ENCODE measurements at places on chromosomes 2 and 18.
A peak's percentile ranks its signal among the peaks of the same experiment; 100 is the strongest.

DNA sequence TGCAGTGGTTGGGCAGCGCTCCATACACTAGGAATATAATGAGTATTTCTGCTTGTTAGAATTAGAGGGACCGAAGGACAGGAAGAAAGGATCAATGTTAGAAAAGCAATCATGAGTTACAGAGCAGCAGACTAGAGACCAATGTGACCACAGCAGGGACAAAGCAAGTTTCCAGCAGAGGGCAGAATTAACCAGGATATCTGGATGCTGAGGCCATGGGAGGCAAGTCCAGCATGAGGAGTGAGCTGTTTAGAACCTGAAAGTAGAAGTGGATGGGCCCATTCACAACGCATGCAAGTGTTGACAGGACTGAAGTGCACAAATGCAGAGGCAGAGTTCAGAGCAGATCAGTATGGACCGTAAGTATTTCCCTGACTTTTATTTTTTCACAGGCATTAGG, 910.4 kb upstream of the GYPC start:
- no peak for DNase-seq

DNA sequence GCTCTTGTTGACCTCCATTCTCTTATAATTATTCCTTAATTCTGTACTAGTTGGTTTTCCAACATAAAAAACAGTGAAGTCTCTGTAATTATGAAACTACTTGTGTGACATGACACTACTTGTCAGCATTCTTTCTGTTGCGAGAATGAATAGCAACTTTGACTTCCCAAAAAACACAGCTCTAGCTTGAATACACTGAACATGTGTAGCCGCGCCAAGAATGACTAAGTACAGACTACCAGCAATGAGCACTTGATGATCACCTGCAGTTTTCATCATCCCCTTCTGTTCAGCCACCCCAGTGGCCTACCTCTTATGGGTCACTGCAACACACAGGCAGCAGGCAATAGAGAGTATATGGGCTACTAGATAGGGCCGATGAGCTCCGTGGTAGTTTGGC, 229.3 kb downstream of the TGIF1 start:
- DNase-seq: no peak

- DNase-seq: no peak
Observed at GRCh38 chr18:78664848-78665247, 314.8 kb upstream of the SALL3 start.

GRCh38 chr2:42960002-42960841, 167.8 kb upstream of the HAAO start:
- no peak for DNase-seq

DNA sequence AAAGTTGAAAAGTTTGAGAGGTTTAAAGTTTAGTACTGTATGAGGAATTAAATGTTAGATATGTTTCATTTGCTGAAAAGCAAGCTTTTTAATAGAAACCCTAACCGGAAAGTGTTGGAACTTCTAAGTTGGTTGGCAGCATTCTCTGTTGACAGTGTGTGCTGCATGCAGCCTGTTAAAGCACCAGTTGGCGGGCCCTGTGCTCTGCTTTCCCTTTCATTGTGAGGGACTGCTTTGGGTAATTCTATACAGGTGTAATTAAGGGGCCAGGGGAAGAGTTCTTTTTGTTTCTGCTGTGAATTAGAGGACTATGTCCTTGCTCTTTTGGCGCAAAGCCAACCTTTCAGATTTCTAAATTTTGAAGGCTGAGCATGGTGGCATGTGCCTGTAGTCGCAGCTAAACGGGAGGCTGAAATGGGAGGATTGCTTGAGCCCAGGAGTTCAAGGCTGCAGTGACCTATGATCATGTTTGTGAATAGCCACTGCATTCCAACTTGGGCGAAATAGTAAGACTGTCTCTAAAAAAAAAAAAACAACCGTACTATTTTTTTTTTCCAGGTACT, 20.1 kb downstream of the PLEKHB2 start:
- no peak for DNase-seq

- DNase-seq: no peak
Observed at GRCh38 chr2:44273076-44273475, 2.2 kb upstream of the SLC3A1 start.

DNA sequence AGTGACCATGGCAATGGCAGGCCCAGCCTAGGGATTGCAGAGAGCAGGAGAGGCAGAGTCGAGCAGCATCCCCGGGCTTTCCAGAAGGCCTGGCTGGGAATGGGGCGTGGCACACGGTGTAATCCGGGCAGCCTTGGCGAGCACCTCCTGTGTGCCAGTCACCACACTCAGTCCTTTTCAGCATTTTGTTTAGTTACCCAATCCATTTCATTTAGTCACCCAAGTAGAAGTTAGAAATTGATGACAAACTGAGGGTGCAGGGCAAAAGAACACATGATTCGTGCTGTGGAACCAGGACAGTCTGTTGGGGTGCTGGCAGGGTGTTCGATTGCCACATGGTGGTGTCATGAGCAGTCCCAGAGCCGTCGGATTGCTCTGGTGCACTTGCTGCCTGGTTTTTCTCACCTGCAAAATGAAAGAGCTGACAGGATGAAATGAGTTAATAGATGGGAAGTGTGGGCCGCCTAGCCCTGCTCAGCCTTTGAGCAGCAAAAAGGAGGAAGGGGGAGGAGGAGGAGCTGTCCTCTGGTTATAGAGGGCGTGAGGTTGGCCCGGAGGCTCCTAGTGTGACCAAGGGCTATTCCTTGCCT, 299.4 kb downstream of the AGAP1 start:
- DNase-seq: no peak

GRCh38 chr2:223472771-223473170, 129.4 kb downstream of the SCG2 start:
- no peak for DNase-seq

DNA sequence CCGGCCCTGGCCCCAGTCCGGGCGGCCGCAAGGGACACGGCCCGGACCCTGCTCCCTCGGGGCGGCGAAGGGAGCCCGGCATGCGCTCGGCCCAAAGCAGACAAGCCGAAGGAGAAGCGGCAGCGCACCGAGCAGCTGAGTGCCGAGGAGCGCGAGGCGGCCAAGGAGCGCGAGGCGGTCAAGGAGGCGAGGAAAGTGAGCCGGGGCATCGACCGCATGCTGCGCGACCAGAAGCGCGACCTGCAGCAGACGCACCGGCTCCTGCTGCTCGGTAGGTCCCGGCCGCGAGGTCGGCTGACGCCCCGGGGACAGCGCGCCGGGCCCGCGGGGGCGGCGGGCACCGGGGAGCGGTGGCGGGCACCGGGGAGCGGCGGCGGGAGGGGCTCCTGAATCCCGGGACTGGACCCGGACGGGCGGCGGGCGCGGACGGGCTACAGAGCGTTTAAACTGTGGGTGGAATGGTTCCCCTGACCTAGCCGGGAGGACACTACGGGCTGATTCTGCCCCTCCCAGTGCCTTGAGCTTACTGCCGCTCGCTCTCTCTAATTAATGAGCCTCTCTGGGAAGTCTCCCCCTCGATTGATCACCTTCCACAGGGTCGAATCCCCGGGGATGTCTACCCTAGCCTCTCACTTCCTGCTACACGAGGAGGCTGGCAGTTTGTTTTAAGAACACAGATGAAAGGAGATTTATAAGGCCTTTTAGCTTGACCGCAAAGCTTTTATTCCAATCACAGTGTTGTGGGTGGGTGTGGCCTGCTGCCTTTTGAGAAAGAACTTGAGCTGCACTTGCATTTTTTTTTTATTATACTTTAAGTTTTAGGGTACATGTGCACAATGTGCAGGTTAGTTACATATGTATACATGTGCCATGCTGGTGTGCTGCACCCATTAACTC, 853 bp downstream of the GNAL start:
- DNase-seq: no peak

DNA sequence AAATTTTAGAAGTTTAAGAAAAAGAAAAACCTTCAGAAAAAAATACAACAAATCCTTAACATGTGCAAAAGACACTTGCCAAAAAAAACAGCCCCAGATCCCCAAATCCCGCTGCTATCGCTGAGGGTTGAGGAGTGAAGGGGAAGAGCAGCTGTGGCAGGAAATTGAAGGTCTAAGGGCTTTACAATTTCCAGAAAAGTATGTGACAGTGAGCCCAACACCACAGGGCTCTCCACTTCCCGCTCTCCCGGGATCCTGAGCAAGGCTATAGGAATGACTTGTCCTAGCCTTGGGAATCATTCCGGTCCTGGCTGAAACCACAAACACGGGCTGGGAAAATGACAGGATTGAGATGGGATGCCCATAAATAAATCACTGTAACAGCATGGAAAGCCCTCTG, 191.4 kb downstream of the TMEM163 start:
- no peak for DNase-seq

DNA sequence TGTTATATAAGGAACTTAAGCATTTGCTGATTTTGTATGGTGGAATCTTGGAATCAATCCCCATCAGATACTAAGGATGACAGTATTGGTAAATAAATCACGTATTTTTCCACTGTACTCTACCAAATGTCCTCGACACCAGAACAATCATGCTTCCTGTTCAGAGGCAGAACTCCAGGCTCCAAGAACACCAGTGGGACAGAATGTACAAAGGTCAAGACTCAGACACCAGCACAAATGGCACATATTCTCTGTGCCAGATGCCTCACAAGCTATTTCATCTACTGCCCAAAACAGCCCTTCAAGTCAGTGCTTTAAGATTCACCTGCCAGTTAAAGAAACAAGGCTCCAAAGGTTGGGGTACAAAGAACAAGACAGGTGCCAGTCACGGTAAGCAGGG, 420.5 kb downstream of the STK39 start:
- DNase-seq: no peak

DNA sequence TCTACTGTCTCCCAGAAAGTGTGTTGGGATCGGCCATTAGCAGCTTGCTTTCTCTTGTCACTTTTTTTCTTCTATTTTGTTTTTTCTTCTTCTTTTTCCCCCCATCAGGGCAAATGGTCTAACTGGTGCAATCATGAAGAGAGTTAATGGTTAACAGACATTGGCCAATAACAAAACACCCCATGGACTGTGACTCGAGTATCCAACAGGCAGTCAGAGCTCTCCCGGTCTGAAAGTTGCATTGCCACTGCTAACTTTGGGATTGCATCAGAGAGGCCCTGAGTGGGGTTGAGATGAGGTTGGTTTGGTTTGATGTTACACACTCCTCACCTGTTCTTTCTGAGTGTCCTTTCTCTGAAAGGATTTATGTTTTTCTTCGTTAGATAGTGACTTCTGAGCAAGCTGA, 12.9 kb upstream of the SNORC start:
- DNase-seq: no peak

GRCh38 chr2:126751477-126751876, 95.5 kb downstream of the GYPC start:
- no peak for DNase-seq

GRCh38 chr18:35578481-35578880, 3.1 kb upstream of the GALNT1 start:
- no peak for DNase-seq

- DNase-seq: no peak
Observed at GRCh38 chr2:134217351-134217750, 36.5 kb upstream of the MGAT5 start.

GRCh38 chr2:196473617-196474016, 165.9 kb upstream of the CCDC150 start:
- no peak for DNase-seq

DNA sequence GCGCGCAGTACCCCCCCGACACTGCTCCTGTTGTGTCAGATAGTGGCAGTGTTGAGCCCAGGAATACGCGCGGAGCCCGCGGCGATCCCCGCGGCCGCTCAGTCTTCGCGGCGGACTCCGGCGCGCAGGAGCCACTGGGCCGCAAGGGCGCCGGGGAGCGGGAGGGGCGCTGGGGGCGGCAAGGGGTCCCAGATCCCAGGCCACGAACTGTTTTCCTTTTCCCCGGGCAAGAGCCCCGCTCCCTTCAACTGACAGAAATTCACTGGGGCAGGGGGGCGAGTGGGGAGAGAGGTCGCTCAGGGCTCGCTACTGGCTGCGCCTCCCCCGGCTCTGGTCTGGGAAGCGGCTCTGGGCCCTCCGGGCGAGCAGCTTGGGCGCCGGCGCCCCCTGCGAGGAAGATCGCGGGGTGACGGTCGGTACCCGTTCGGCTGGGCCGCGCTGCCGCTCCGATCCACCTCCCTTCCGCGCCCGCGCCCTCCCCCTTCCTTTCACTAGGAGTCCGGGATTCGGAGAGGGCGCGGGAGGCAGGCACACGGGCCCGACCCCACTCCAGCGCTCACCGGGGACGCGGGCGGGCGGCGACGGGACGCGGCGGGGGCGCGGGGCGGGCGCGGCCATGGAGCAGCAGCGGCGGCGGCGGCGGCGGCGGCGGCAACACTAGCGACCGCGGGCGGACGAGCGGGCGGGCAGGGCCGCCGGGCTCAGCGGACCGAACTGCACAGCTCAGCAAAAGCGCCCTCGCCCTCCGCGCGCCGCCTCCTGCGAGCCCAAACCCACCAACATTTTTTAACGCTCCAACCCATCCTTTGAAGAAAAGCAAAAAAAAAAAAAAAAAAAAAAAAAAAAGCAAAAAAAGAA, 1.4 kb upstream of the SETBP1 start:
- peak; percentile 66 for DNase-seq

DNA sequence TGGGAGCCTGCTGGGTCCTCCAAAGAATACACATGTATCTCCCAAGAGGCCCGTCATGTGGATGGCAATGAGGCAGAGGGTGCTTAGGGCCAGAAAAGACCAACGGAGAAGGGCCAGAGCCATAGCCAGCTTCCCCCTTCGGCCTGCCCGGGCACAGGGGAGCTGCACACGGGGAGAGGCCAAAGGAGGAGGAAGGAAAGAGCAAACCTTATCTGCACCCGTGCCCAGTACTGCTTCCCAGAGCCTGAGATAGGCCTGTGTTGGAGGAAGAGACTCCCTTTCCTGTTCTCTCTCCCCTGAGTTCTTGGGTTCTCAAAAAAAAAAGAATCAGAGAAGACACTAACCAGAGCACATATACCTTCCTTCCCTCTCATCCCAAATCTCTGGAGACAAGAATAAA, 250.3 kb downstream of the ANAPC1 start:
- no peak for DNase-seq

- DNase-seq: no peak
Observed at GRCh38 chr2:124822516-124822915, 797.4 kb downstream of the CNTNAP5 start.

GRCh38 chr2:14634182-14634488, 1.6 kb downstream of the LRATD1 start:
- no peak for DNase-seq

GRCh38 chr2:196719110-196719872, 79.8 kb downstream of the CCDC150 start:
- DNase-seq: no peak

Data from stimulated activated CD4-positive, alpha-beta T cell treated with anti-CD3 and anti-CD28 coated beads, Interleukin-2, amount 100 ng/mL, for 48 hours (primary cell).